Activated CD4-positive, alpha-beta T cell treated with anti-CD3 and anti-CD28 coated beads, Interleukin-2, amount 10 ng/mL, durations not matched to agents 7 days and 5 days (primary cell): ENCODE measurements at places on chromosomes 7 and 10. TPM values are rescaled to one million over a fixed set of nuclear protein-coding genes. Genes with fewer than 3 reads are reported as not detected.

RBM48 gene
- total RNA-seq = 18.4 TPM

LOXL4 gene
- total RNA-seq = not detected

BHLHA15 gene
- total RNA-seq = not detected

SP4 gene
- total RNA-seq = 38.8 TPM

TMEM196 gene
- not detected for total RNA-seq

INHBA gene
- total RNA-seq = not detected

SEM1 gene
- 40.3 TPM for total RNA-seq

AQP1 gene
- total RNA-seq = 0.21 TPM

TAS2R4 gene
- 1.1 TPM for total RNA-seq

DGKB gene
- total RNA-seq = not detected

TRPV6 gene
- total RNA-seq = 0.07 TPM

HMX3 gene
- not detected for total RNA-seq

HOXA7 gene
- not detected for total RNA-seq

LHFPL3 gene
- not detected for total RNA-seq

TEX47 gene
- not detected for total RNA-seq

WASHC2A gene
- total RNA-seq = 48.2 TPM

SLC16A12 gene
- total RNA-seq = not detected

FXYD4 gene
- total RNA-seq = not detected

TMEM225B gene
- 1.3 TPM for total RNA-seq

AKR1C8 gene
- 0.50 TPM for total RNA-seq

SLIT1 gene
- 1.2 TPM for total RNA-seq

ANXA11 gene
- total RNA-seq = 280 TPM

GAD2 gene
- total RNA-seq = not detected

CNTNAP2 gene
- total RNA-seq = not detected

PIP gene
- not detected for total RNA-seq

SMKR1 gene
- 1.7 TPM for total RNA-seq

ZNF775 gene
- 4.4 TPM for total RNA-seq

TSPAN33 gene
- 2.8 TPM for total RNA-seq

GLCCI1 gene
- 29.6 TPM for total RNA-seq
